Thyroid gland (tissue), 4 donors: ENCODE measurements at places on chromosomes 12 and 14. TPM values are rescaled to one million over a fixed set of nuclear protein-coding genes. Genes with fewer than 3 reads are reported as not detected.

DNA sequence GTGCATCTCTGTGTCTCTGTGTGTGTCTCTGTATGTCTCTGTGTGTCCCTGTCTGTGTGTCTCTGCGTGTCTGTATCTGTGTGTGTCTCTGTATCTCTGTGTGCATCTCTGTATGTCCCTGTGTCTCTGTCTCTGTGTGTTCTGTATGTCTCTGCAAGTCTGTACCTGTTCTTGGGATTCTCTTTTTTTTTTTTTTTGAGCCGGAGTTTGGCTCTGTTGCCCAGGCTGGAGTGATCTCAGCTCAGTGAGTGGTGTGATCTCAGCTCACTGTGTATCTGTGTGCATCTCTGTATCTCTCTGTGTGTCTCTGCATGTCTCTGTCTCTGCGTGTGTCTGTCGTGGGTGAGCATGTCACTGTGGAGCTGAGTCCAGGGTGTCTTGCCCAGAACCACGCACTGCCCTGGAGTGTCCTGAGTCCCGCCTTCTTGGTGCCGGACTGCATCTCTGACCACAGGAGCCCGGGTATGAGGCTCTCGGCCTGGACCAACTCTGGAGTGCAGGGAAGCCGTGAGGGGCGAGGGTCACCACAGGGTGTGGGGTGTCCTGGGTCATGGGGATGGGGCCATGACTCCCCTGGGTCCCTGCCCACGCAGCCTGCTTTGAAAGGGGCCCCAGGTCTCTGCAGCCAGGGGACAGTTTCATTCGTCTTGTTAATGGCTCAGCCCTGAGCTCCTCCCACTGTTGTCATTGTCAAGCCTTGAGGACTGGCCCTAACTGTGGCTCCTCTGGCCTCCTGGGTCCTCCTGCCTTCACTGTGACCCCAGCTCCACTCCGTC lies 11.8 kb downstream of the MYL2 start:
- no peak for DNase-seq
- no peaks in the 10 kb centered on the region for H3K36me3 ChIP-seq
- H3K4me1 ChIP-seq = no peaks in the 10 kb centered on the region

DNA sequence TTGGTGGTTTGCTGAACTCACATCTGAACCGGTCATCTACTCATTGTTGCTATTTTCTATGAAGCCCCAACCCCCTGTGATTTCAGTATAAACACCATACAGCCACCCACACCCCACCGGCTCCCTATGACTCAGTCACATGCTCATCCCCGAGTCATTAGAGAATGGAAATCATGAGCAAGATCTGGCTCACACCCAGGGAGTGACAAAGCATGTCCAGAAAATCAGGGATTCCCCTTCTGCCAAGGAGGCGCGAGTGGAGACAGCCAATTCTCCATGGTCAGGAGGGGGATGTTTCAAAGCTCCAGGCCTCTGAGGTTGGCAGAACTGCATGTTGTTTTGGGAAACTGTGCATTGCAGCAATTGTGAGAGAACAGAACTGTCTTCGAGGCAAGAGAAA lies 657.5 kb upstream of the TBX3 start:
- H3K4me1 ChIP-seq = no peaks in the 10 kb centered on the region
- no peak overlapping the region for H3K4me3 ChIP-seq
- peak; percentile 42 for DNase-seq
- no peaks in the 10 kb centered on the region for H3K27me3 ChIP-seq
- no peaks in the 10 kb centered on the region for H3K36me3 ChIP-seq

The LBHD2 gene
- total RNA-seq = not detected

DNA sequence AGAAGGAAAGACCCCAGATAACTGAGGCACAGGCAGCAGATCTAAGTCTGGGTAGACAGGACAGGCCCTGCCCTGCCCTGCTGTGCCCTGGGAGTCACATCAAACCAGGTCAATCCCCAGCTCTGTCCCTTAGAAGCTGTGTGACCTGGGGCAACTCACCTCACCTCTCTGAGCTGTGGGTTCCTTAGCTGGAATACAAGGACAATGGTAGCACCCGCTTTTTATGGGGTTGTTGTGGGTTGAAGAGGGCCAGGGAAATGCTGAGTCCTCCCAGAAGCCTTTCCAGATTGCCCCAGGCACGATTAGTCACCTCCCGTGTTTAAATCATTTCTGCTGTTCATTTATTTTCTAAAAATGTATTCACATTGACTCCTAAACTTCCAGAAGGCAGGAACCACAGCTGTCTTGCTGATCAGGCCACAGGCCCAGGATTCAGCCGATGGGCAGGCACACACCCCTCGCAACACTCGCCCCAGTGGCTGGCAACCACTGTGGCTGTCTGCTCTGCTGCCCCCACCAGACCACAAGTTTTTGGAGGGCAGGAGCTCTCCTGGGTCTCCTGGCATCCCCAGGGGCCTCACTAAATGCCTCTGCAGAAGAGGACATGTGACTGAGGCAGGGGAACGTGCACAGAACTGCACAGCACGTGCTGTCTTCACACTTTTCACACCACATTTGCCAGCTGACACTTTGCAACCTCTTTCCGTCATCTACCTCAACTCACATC lies 3.0 kb downstream of the SELPLG start:
- no peaks in the 10 kb centered on the region for H3K27me3 ChIP-seq
- DNase-seq = no peak
- H3K4me1 ChIP-seq = peaks cover 26% of the 10 kb centered on the region
- H3K4me3 ChIP-seq = no peak overlapping the region
